Ecto neural progenitor cell (in vitro differentiated cells): ENCODE measurements at places on chromosomes 7 and 10.

GRCh38 chr10:131513901-131514300, 202.4 kb upstream of the TCERG1L start:
- no peak for DNase-seq

- DNase-seq, result no peak
Measured at GRCh38 chr7:56097700-56098099, 4.9 kb upstream of the PHKG1 start.

DNA sequence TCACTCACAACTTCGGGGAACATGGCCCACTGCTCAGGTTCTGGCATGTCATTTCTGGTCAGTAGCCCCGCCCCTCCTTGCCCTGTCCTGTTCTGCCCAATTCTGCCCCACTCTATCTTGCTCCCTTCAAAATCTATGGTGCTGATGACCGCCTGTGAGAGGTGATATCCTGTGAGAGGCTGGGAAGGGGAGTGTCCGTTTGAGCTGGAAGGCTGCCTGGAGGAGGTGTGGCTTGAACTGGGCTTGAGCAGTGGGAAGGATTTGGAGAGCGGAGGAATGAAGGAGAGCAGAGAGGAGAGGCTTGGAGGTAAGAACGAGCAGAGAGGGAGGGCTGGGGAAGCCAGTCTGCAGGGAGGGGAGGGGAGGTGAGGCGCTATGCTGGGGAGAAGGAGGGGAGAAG, 145.3 kb downstream of the RPS24 start:
- DNase-seq, result no peak

GRCh38 chr10:42519761-42520460, 118.5 kb downstream of the ZNF33B start:
- DNase-seq, result no peak

DNA sequence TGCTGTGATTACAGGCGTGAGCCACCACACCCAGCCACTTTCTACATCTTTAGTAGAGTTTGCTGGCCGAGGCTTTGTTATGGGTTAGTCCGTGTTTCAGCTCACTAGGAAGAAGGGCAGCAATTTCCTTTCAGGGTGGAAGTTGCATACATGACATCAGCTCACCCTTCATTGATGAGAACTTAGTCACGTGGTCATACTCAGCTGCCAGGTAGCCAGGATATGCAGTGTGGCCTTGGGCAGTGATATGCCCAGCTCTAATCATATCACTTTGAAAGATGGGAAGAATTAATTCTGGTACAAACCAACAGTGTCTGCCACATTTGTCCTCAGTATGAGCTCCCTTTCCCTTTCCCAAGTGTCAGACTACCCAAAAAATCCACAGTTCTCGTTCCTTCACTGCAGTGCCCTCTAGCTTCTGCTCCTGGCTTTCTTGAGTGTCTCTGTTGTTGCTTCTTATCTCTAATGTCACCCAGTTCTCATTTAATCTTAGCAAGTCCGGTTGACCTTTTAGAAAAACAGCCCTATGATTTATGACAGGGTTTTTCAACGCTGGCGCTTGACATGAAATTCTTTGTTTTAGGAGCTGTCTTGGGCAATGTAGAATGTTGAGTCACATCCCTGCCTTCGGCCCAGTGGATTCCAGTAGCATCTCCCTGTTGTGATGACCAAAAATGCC, 108.7 kb upstream of the ITGB1 start:
- no peak for DNase-seq

- no peak for DNase-seq
Measured at GRCh38 chr7:139252451-139252850, 21.4 kb downstream of the UBN2 start.

DNA sequence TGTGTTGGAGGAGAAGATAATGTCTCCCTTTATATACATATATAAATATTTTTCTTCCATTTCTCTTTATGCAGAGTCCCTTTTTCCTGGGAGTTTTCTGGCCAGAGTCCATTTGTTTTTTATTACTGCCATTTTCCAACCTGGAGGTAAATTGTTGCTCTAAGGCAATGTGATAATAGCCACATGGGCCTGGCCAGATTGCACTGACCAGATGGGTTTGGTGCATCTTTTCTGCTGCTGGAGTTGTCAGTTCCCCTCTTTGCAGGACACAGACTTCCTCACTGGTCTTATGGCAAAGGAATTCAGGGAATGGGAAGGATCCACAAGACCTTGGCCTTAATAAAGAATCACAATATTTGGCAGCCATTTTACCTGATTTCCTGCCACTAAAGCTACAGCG, 254.9 kb downstream of the SORCS3 start:
- no peak for DNase-seq

GRCh38 chr10:63504145-63504881, 16.9 kb upstream of the REEP3 start:
- no peak for DNase-seq

- no peak for DNase-seq
Measured at GRCh38 chr7:7331523-7331922, 149.2 kb downstream of the C1GALT1 start.

- no peak for DNase-seq
Measured at GRCh38 chr7:106386958-106387357, 102.2 kb upstream of the NAMPT start.

- no peak for DNase-seq
Measured at GRCh38 chr10:9877978-9878377, 1139.7 kb upstream of the CELF2 start.

DNA sequence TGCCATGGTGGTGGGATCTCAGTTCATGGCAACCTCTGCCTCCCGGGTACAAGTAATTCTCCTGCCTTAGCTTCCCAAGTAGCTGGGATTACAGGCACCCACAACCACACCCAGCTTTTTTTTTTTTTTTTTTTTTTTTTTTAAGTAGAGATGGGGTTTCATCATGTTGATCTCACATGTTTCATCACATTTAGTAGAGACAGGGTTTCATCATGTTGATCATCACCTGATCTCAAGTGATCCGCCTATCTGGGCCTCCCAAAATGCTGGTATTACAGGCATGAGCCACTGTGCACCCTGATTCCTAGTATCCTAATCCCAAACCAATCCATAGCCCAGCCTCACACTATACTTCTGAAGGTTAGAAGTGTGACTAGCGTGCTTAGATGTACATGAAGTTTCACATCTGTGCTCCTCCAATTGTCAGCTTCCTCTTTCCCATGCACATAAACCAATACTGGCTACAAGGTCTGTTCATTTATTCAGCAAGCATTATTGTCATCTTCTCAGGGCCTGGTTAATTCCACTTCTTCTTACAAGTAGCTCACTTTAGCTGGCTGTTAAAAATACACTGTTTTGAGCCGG, 6.8 kb upstream of the NAT16 start:
- DNase-seq, result no peak

GRCh38 chr10:21160116-21160515, 263.0 kb upstream of the NEBL start:
- DNase-seq, result no peak
